Hematopoietic multipotent progenitor cell treated with erythropoietin and hydrocortisone succinate and interleukin-3 and kit ligand, for 8 days (in vitro differentiated cells): ENCODE measurements at places on chromosomes 2 and 18.

DNA sequence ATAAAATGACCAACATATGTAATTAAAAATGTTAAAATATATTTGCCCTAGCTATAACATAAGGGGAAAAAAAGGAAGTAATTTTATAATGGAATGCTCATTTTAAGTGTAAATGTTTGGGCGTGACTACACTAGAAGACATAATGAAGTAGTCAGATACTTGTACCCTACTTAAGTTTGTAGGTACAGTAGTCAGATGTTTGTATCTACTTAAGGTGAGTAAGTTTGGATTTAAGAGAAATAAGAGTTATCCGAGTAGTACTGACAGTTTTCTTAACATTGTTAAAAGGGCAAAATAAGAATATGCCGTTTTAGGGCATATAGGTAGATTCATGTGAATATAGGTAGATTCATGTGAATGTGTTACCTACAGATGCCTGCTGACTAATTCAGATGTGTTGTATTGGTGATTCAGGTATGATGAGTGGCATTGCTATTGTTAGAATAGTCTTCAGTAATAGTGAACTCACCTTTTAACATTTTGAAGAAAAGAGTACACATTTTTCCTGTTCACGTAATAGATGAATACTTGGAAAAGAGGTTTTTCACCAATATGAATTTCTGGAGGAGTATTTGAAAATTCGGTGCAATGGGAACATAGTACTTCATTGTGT lies 14.9 kb downstream of the VAPA start:
- no peak for DNase-seq

DNA sequence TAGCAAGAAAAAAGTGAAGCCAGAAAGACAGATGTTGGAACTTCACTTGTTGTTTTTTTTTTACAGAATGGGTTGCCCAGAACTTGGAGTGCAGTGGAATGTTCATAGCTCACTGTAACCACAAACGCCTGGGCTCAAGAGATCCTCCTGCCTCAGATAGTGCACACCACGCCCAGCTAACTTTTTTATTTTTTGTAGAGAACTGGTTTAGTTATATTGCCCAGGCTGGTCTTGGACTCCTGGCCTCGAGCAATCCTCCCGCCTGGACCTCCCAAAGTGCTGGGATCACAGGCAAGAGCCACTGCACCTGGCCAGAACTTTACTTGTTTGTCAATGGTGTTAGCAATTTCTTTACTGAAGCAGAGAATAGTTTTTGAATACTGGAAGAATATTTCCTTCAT lies 11.9 kb upstream of the ASPRV1 start:
- DNase-seq = peak; percentile 96

- no peak for DNase-seq
Measured at GRCh38 chr2:45612731-45613130, 1.7 kb upstream of the SRBD1 start.

DNA sequence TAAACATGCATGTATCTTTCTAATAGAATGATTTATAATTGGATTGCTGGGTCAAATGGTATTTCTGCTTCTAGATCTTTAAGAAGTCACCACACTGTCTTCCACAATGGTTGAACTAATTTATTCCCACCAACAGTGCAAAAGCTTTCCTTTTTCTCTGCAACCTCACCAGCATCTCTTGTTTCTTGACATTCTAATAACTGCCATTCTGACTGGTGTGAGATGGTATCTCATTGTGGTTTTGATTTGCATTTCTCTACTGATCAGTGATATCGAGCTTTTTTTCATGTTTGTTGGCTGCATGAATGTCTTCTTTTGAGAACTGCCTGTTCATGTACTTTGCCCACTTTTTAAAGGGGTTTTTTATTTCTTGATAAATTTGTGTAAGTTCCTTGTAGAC lies 182.5 kb downstream of the ANKRD44 start:
- DNase-seq = no peak

- no peak for DNase-seq
Measured at GRCh38 chr2:42443718-42444399, 49.9 kb downstream of the KCNG3 start.

GRCh38 chr18:59952283-59953007 lies 52.6 kb downstream of the PMAIP1 start:
- DNase-seq = no peak

GRCh38 chr18:79512461-79513380 lies 117.0 kb downstream of the NFATC1 start:
- no peak for DNase-seq

DNA sequence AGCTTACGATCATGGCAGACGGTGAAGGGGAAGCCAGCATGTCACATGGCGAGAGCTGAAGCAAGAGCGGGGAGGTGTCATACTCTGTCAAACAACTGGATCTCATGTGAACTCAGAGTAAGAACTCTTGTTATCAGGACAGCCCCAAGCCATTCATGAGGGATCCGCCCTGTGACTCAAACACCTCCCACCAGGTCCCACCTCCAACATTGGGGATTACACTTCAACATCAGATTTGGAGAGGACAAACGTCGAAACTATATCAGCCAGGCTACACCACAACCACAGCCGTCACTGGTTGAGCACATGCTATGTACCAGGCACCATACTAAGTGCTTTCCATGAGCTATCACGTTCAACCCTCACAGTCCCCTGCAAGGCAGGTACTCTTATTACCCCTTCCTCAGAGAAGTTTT lies 293.8 kb downstream of the PRKCE start:
- DNase-seq = peak; percentile 80

DNA sequence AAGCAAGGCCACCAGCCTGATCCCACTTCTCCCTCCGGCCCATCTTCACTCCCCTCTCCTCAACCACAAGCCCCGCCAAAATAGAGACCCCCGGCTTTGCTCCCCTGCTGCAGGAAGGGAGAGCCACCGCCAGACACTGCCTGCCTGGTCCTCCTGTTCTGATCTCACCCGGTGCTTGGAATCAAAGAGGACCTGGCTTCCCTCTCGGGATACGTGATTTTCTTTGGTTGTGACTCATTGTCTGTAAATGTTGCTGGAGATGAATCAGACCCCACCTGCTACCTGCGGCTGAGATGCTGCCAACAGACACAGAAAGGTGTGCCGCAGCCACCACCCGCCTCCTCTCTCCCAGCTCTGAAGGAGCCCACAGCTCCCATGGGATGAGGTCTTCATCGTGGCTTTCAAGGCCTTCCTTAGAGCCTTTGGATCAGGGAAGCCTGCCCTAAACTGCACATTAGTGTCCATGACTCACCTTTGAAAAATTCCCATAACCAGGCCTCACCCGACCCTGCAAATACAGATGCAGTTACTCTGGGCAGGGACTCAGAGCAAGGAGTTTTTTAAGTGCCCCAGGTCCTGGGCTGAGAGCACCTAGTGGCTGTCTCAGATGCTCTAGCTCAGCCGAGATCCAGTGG lies 79.4 kb upstream of the ZNF532 start:
- no peak for DNase-seq

- no peak for DNase-seq
Measured at GRCh38 chr18:22257022-22257543, 87.7 kb downstream of the GATA6 start.

DNA sequence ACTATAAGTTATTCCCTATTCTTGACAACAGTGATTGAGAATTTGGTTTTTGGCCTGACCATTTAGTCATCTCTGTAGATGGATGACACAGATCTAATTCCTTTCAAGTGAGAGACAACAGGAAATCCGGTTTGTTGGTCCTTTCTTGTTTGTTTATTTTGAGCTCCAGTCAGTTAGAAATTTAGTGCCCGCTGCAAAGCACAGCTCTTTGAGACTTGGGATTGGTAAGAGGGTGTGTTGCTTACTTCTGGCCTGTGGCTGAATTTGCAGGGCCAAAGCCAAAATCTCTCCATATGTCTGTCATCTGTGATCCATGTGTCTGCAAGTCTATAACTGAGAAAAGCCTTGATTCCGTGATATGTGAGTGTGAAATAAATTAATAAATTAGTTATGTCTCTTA lies 74.3 kb downstream of the BIN1 start:
- no peak for DNase-seq
